ENCODE measurements at places on chromosomes 7 and 10.

- DNase-seq = no peak
These were observed 28.6 kb downstream of the JAZF1 start for GRCh38 chr7:28151965-28152364.

DNA sequence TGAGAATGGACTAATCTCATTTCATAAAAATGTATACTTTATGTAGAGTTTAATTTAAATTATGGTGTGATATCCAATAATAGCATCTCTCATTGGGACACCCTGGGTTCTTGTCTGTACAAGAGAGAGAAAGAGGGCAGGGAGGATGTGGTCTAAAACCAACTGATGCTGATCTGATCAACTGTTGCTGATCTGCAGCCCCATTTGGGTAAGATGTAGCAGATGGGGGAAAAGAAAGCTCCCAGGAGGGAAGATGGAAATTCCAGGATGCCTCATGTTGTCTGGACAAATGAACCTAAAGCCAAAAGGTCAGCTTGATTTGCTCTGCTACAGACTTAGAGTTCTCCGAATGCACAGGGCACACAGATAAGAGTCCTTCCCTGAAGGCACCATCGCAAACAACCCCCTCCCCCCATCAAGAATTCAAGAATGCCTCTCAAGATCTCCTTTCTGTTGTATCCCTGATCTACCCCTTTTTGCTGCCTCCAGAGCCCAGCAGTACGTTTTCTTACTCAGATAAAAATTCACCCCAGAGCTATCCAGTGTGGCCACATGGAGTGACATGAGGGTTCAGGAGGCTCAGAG, 171.4 kb upstream of the INHBA start:
- DNase-seq = no peak

DNA sequence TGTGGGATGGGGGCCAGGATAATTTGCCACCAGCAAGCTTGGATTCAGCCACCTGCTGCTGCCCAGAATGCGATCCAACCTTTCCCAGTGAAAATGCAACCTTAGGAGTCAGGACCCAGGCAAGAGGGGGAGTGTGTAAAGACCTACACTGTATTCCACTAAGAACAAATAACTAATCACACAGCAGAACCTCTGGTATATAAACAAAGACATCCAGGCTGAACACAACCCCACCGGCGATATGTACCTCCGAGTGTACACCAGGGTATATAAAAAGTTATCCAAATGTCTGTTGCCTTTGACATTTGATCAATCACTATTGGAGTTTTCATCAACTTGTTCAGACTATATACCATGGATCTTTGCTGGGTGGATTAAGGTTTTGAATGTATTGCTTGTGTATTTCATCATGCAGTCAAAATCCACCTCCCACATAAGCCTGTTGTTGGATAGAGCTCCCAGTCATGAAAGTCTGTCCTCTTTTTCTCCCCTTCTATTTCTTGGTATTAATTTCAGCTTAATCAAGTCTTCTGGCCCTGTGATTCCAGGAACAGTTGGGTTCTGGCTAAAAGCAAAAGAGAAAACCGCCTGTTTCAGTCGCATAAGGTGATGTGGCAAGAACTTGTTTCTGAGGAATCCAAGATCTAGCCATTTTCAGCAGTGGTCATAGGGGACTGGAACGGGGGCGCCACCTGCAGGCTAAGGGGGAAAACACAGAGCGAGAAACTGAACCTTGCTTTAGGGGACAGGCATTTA, 290.7 kb downstream of the CCDC3 start:
- DNase-seq = peak; percentile 47

GRCh38 chr7:84274029-84274638, 79.5 kb upstream of the SEMA3A start:
- DNase-seq = no peak

GRCh38 chr7:154310114-154310513, 257.9 kb downstream of the DPP6 start:
- no peak for DNase-seq

DNA sequence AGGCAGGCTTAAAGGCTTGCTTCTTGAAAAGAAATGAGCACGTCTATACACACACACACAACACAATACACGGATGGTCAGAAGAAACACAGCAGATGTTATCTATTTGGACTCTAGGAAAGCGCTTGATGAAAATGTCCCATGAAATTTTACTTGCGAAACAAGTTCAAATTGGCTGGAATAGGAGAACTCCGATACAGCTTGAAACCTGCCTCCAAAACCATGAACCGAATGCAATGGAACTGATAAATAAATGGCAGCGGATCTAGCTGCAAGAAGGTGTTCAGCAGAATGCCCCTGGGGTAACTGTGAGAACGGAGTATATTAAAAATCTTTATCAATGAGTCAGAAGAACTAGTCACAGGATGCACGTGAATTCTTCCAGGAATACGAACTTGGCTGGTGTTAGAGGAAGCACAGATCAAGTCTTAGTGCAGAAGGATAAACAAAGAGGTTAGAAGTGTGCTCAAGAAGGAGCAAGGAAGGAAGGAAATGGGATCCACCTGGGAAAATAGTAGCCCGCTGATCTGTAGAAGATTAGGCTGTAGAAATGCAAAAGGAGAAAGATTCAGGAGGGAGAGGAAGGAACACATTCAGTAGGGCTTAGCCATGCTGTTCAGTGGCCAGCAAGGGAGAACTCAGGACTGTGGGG, 142.0 kb upstream of the PRKCQ start:
- DNase-seq = no peak

DNA sequence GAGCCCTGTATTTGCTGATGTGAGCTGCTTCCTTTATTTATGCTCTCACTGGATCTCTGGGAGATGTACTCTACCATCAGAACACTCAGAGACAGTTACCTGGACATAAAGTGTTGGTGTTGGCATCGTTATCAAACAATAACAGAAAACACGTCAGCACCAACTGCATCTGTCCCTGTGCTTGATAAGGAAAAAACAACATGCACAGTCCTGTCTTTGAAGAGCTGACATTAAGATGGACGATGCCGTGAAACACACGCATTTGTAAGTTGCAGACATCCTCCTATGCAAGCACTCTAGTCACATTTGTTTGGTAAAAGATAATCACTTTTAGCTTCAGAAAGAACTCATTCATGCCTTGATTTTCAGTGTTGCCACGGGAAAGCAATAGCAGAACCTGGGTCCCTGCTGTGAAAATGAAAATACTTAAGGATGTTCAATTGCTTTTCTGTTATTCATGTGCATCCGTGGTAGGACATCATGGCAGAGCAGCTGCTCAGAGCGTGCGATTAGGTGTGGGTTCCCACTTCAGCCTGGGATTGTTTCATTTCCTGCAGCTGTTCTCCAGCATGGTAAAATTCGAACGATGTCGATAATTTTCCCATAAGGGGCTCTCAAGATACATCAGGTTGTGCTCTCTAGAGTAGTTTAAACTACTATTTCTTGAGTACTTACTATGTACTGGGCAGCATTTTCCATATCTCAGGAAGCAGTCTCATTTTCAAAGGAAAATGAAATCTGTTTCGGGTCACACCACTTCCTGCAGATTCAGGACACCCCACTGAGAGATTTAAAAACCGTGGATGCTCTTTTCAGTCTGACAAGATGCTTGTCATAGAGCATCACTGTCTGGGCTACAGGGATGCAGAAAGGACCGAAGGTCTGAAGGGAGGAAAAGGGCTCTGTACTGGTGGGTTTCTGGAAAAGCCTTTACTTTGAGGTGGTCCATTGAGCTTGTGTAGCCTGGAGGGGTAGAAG, 248.7 kb downstream of the CAMK1D start:
- DNase-seq = no peak

- no peak for DNase-seq
These were observed 3.5 kb downstream of the ITIH2 start for GRCh38 chr10:7706534-7707073.

- no peak for DNase-seq
These were observed 54.0 kb upstream of the RPA3 start for GRCh38 chr7:7772397-7772821.

- DNase-seq = no peak
These were observed 9.1 kb downstream of the SSMEM1 start for GRCh38 chr7:130216750-130217149.

GRCh38 chr7:141610671-141611070, 59.5 kb downstream of the AGK start:
- DNase-seq = no peak

DNA sequence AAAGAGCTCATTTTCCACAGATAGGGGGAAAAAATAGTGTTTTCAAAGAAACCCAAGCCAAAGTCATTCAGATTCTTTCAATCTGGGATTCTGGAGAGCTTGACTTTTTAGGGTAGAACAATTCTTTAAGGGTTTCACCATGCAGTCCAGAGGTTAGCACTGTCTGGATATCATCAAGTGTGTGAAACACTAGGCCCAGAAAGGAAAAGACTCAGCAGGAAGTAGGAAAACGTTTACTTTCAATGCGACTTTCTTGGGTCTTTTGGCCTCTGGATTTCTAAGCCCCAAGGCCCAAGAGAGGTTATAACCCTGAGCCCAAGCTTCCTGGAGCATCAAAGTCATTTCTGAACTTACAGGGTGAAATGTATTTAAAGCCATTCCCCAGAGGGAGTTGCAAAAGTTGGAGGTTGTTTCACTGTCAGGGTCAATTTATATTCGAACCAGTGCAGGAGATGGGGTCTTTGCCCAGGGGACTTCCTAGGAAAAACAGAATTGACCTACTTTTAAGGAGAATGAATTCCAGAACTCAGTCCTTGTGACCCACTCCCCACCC, 158.0 kb downstream of the C7orf25 start:
- no peak for DNase-seq

GRCh38 chr10:119253433-119254174, 46.2 kb downstream of the GRK5 start:
- no peak for DNase-seq
